ENCODE measurements at places on chromosomes 1 and 21.

- no peak for DNase-seq
Observed at GRCh38 chr1:93965888-93966287, 56.7 kb upstream of the GCLM start.

DNA sequence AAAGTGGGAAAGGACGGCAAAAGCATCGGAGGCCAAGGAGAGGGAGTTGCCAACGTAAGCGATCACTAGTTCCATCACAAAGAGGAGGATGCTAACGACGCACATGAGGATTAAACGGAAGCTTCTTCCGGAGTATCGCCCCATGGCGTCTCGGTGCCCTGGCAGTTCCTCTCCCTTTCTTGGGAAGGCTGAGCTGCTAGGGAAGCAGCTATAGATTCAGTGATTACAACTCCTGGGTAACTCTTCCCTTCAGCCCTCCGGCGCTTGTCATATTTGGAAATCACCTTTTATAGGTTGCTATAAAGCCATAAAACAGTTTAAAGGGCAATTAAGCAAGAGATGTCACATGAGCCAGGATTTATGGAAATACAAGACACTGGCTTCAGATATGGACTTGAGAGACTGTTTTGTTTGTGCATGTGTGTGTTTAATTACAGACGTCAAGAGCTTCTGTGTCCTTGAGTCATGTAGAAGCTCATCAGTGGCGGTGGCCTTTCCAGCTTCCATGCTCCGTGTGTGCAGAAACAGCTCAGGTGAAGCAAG, 30.6 kb upstream of the SLC30A10 start:
- no peak for DNase-seq

DNA sequence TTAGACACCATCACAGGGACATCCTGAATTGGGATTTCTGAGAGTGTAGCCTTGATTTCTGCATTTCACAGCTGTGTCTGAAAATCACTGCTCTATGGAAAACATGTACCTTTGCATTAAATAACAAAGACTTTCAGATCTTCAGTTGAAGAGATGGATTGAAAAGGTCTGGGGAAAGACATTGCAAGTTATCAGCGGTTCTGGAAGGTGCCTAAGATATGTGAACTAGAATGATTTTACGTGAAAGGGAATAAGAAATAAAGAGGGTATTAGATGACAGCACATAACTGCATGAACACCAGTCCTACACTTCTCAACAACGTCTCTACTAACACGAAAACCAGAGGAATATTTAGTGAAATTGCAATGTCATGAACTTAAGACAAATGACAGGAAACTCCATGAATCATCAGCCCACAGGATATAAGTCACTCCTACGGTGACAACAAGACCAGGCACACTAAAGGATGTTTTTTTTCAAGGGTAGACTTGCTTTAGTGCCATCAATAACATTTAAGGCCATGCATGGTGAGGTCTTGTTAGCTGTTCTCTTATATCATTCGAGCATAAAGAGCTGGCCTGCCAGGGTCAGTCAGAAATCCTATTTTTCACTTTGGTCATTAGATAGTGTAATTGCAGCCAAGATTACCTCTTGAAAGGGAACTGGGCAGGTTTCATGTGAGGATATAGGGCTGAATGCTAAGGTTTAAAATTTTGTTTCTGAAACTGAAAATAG, 283.1 kb downstream of the GRIK1 start:
- peak; percentile 72 for DNase-seq

GRCh38 chr1:80535466-80535865, 1265.3 kb upstream of the ADGRL2 start:
- no peak for DNase-seq

DNA sequence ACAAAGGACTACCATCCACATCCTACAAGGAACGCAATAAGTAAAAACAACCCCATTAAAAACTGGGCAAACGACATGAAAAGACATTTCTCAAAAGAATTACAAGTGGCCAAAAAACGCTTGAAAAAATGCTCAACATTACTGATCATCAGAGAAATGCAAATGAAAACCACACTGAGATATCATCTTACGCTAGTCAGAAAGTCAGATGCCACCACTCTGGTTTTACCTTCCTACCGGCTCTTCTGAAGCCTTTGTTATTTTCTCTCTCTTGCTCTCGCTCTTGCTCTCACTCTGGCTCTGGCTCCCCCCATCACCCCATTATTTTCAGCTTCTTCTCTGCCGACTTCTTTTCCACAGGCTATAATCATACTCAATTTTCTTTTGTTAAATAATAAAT, 38.8 kb downstream of the VPS45 start:
- DNase-seq: no peak

DNA sequence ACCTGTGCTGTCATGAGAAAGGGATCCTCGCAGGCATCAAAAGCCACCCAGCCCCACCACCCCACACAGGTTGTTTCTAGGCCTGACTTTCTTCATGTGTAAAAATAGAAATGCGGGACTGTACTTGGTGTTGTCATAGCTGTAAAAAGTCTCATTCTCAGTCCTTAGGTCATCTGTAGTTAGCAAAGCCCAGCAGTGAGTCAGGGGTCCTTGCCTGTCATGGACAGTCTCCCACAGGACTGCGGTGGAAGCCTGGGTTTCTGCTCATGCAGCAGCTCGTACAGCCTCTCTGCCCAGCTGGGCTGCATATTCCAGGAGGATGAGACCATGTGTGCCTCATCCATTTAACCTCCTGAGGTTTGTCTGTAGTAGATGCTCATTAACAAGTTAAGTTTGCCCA, 58.2 kb downstream of the MRPS6 start:
- no peak for DNase-seq

DNA sequence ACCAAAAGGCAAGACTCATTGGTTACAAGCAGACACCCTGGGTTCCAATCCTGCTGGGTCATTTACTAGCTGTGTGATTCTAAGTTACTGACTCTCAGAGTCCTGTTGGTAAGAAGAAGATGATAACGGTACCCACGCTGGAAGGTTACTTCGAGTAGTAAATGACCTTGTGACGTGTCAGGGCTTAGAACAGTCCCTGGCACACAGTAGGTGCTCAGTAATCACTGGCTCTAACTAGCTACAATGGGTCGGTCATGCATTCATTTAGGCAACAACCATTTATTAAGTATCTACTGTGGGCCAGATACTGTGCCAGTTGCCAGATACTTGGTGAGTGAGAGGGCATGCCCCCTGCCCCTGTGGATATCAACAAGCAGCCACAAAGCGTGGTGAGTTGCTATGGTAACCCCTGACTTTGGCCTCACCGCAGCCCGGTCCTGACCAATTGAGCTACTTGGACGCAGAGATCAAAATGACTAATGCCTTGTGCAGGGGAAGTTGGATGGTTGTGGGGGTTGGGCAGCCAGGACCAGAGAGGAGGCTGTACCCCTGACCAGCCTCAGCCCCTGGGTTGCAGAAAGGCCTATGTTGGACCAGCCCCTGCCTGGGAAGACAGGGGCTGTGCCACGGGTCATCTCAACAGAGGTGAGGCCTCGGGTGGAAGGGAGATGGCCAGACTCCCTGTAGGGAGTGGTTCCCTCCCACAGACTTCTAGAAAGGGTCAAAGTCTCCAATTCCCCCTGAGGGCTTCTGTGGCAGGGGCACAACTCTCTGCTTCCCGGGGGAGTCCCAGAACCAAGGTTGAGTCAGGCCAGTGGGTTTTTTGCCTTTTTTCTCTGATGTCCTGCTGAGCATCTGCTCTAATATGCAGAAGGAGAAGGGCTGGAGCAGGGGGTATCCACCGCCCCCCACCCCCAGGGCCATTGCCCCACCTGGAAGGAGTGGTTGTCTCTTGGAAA, 16.0 kb downstream of the DHRS3 start:
- peak; percentile 43 for DNase-seq

DNA sequence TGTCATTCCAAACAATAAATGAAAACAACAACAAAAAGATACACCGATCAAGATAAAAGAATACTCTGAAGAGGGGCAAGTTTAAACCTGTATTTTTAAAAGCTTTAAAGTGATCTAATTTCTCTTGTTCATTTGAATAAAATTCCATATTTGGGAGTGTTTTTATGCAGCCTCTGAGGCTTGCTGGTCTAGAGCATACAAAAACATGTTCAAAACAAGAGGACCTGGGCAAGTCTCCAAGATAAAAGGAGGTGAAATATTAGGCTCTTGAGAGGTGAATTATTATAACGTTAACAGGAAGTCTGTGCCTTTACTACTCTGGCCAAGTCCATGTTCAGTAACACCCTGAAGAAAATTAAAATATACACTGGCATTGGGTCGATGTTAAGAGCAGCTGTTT, 20.1 kb downstream of the URB1 start:
- no peak for DNase-seq

DNA sequence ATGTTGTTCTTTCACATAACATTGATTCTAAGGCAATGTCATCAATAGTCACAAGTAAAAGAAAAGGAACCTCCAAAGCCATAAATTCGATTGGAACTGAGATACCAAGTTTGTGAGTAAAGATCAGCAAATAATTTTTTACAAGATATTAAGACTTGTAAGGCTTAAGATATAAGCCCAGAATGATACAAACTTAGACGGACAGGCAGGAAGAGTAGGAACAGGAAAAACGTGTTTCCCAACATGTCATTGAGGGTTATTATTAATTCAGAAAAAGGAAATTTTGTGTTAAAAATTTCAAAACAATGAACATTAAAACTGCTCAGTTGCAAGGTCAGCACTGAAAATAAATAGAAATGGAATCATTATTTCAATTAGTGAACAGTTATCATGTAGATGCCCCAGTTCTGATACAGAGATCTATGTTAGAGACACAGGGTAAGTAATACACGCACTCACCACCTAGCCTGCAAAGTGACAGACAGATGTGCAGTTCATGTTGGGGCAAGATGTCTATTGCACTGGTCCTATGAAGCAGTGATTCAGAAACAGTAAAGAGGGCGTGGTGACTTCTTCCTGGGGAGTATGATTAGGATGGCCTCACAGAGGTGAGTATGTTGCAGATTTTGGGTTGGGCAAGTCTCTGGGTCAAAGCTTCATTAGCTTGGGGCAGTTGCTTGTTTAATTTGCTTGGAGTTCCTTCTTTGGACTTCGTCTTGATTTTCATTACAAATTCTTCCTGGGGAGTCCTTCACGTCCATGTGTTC, 284.4 kb downstream of the SETD4 start:
- no peak for DNase-seq

DNA sequence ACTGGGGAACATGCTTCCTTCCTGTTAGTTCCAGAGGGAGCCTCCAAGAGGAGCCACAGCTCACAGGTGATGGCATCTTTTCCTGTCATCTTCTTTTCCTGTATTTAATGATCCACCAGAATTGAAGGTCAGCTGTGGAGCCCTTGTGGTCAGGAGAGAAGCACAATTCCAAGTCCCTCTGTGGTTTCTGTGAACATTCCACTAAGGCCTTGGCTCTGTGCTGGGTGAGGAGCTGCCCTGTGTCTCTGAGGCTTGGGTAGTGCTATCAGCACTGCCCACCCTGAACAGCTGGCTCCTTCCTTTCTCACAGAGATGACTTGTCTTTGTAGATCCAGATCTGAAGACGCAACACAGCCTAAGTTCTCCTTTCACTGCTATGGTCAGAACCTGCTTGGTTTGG, 141.9 kb upstream of the MAP1LC3C start:
- DNase-seq: no peak

- DNase-seq: peak; percentile 56
Observed at GRCh38 chr1:247110627-247111258, 6.6 kb upstream of the ZNF669 start.

DNA sequence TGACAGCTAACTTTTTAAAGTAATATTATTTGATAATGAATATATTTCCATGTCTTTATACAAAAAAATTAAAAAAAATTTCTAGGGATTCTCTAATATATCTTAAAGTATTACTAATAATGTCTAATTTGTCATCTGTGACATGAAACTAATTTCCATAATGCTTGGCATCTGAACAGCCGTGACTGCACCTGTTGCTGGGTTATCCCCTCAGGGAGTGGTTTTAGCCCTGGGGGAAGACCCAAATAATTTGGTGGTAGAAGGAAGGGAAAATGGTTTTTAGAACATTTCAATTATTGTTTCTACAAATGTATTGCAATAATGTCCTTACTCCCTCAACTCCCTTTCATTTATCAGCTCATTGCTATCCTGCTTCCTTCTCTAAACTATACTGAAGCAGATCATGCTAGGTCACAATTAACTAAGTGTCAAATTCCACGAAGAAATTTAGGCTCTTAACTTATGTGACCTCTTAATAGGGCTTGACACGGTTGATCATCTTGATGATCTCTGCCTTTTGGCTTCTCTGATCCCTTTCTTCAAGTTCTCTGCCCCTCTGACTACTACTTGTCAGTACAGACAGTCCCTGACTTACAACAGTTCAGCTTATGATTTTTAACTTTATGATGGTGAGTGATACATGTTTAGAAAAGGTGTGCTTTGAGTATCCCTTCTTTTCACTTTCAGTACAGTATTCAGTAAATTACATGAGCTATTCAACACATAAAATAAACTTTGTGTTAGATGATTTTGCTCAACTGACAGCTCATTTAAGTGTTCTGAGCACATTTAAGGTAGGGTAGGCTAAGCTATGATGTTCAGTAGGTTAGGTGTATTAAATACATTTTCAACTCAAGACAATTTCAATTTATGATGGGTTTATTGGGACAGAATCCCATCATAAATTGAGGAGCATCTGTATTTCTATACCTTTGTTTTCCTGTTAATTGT, 26.4 kb upstream of the DPH5 start:
- DNase-seq: no peak

All from hematopoietic multipotent progenitor cell treated with erythropoietin and hydrocortisone succinate and interleukin-3 and kit ligand, for 8 days (in vitro differentiated cells).